ENCODE measurements at places on chromosomes 6 and 20. TPM values are rescaled to one million over a fixed set of nuclear protein-coding genes. Genes with fewer than 3 reads are reported as not detected.

GRCh38 chr6:21599051-21599696 is 5.6 kb downstream of the SOX4 start:
- no peak for DNase-seq

DNA sequence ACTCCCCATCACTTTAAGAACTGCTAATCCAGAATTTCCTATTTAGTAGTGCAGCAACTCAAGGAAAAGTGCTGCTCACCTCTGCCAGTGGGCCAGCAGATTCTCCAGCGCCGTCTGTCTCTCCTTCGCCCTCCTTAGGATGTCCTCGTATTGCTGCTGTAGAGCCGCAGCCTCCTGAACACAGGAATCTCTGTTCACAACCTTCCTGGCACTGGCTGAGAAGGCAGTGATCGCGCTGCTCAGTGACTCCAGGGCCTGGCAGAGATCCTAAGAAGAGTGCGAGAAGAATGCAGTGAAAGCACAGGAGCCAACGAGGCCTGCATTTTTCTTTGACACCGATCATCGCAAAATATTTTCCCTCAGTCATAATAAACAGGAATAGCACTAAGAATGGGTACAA is 209.0 kb downstream of the SYNE1 start:
- DNase-seq, result no peak

LHFPL5 gene
- not detected for polyA plus RNA-seq

KIZ gene
- 29.3 TPM for polyA plus RNA-seq

Measured in right renal pelvis (tissue), 4 donors.